ENCODE measurements at places on chromosomes 11 and 22. TPM values are rescaled to one million over a fixed set of nuclear protein-coding genes. Genes with fewer than 3 reads are reported as not detected.

DNA sequence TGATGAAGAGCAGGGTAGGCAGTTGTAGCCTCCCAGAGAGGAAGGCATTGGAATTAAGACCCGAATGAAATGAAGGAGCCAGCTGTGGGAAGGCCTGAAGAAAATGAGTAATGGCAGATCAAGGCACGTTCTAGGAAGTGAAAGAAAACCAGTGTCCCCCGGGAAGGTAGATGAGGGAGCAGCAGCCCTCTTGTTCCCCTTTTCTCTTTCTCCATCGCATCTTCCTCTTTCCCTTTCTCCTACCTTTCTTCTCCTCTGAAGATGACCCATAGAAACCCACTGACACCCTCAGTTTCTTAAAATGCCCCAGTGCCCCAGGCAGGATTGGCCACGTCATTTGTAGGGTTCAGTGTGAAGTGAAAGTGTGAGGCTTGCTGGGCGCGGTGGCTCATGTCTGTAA, 172.6 kb upstream of the SEZ6L start:
- no peak for DNase-seq

TNNI2 gene
- not detected for total RNA-seq

C22orf31 gene
- total RNA-seq: not detected

CLMP gene
- total RNA-seq: 6.8 TPM

DNA sequence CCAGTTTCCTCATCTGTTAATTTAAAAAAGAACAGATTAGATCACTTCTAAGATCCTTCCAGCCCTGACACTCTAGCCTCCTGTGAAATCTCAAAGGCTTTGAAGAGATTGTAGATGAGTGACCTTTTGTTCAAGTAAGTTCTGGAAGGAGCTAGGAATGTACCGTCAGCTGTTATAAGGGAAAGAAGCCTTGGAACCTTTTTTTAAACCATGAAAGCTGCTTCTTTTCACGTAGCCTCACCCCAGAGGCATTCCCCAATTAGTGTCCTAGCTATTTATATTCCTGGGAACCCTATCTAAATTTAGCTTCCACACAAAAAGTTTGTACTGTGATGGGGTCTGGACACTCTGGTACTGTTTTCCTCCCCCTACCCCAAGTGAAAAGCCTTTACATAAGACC, 35.8 kb upstream of the SLN start:
- no peak for DNase-seq

GRCh38 chr11:32893343-32894148, 935 bp downstream of the QSER1 start:
- peak; percentile 38 for DNase-seq

- DNase-seq: no peak
These were observed 45.9 kb upstream of the WEE1 start for GRCh38 chr11:9527481-9528135.

DNA sequence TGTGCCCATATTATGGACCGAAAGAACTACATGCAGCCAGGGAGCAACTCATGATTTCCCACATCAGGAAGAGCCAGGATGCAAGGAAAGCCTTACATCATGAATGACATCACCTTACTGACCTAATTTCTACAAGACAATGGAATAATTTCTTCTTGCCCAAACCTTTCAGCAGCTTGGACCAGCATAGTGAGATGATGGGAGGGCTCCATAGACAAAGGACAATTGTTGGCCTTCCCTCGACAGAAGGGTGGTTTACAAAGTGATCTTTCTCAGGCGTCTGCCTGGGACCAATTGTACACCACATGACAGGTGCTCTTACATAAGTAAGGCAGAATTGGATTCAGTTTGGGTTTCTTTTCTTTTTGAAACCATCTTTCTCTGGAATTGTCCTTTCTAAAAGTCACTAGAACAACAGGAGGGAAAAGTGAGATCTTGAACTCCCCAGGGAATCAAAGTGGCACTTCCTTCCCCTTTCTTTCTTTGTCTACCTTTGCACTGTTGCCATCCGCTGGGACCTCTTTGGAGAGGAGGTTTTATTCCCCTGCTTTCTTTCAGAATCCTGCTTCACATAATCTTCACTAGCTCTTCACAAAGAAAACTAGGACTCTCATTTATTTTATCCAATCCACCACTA, 51.7 kb upstream of the PAK1 start:
- DNase-seq: no peak

SHISA8 gene
- total RNA-seq: 0.78 TPM

- DNase-seq: peak; percentile 44
These were observed 1.8 kb upstream of the PACS1 start for GRCh38 chr11:66068154-66068821.

KRTAP5-9 gene
- total RNA-seq: not detected

MS4A4A gene
- not detected for total RNA-seq

DNA sequence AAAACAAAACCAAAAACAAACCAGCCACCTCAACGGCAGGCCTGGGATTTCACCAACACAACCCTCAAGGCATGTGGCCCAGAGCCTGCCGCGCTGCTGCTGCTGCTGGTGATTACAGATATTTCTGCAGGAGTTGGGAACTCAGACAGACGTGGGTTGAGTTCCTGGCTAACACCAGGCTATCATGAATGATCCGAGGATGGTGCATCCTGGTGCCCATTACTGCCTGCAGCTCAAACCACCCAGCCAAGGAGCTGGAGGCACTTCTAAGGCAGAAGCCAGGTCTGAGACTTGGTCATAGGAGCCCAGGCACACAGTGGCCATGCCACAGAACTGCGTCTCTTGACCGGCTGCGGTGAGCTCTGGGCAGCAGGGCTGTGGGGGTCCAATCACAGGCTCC, 151.8 kb downstream of the MPPED1 start:
- DNase-seq: no peak

- no peak for DNase-seq
These were observed 79.7 kb downstream of the SHANK2 start for GRCh38 chr11:71172680-71173079.

- no peak for DNase-seq
These were observed 27.7 kb downstream of the SMCO4 start for GRCh38 chr11:93515441-93516025.

- no peak for DNase-seq
These were observed 14.5 kb downstream of the MAML2 start for GRCh38 chr11:96328395-96329010.

DCHS1 gene
- not detected for total RNA-seq

GRCh38 chr22:39789788-39790187, 103.8 kb downstream of the ENTHD1 start:
- DNase-seq: no peak

GRCh38 chr11:90250970-90251369, 28.1 kb upstream of the CHORDC1 start:
- no peak for DNase-seq

GRCh38 chr22:42621505-42622002, 6.9 kb upstream of the POLDIP3 start:
- DNase-seq: peak; percentile 90

DNA sequence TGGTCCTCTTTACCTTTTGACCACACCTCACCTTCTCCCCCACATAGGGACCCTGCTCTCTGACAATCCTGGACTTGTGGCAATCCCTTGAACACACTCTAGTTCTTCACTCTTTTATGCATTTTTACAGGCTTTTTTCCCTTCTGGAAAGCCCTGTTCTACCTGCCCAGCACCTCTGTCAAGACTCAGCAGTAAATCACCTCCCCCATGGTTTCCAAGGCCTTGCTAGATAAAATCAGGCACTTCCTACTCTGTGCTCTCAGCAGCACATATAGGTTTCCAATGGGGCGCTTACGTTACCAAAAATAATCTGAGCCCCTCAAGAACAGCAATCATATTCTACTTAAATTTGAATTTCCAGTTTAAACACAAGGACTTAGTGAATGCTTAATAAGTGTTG, 53.9 kb downstream of the ETS1 start:
- DNase-seq: no peak

GUCY1A2 gene
- not detected for total RNA-seq

- DNase-seq: no peak
These were observed 904 bp downstream of the C2CD3 start for GRCh38 chr11:74169738-74170458.

DNA sequence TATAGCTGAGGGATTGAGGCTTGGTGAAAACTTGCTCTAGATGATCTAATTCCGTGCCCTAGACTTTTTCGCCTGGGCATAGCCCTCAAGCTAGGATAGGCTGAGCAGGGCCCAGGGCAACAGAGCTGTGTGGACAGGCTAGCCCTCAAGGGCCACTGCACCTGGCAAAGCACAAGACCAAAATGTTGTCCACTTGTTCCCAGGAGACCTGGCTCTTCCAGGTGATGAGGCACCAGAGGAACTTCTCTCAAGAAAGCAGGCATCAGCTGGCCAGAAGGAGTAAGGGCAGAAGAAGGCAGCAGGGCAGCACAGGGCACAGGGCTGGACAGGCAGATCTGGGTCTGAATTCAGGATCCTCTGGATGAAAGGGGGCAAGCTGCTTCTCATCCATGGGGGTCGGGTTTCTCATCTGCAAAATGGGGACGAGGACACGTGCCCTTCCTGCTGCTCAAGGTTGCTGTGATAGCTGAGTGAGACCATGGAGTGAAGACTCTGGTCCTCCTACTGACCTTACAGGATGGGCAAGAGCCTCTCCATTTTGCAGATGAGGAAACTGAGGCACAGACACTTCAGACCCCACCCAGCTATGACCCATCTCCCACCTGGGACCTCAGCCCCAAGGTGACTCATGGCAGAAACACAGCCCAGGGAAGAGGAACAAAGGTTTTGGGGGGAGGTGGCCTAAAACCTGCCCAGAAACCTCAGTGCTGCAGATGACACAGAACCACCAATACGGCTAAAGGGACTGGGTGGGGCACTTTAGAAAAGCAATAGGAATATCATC, 42.2 kb upstream of the PRDM11 start:
- no peak for DNase-seq

NELL1 gene
- not detected for total RNA-seq

GRCh38 chr11:113377681-113378412, 9.7 kb upstream of the ANKK1 start:
- no peak for DNase-seq

- no peak for DNase-seq
These were observed 12.7 kb upstream of the CHORDC1 start for GRCh38 chr11:90235526-90235925.

- no peak for DNase-seq
These were observed 18.4 kb downstream of the ZMAT5 start for GRCh38 chr22:29748248-29748893.

- DNase-seq: no peak
These were observed 36.4 kb upstream of the MUC5AC start for GRCh38 chr11:1121331-1121812.

GRCh38 chr11:57501953-57502352, 13.5 kb downstream of the SLC43A1 start:
- DNase-seq: no peak

- DNase-seq: no peak
These were observed 20.4 kb upstream of the UPB1 start for GRCh38 chr22:24474649-24475255.

ZP1 gene
- total RNA-seq: not detected

PKP3 gene
- total RNA-seq: 70.7 TPM

DNA sequence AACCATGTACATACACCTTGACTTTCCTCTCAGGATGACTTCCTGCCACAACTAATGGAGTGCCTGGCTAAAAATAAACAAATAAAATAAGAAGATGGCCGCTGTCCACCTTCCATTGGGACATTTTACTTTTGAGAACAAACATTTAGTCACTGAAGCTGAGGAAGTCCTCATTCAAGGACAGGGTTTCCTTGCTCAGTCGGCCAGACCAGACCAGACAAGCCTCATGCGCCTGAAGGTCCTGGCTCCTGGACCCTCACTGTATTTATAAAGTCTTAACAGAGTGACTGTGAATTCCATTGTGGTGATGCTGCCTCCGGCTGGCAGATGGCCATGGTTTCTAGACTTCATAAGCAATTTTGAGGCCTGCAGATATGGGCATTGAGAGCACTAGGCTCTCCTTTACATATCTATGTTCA, 114.5 kb downstream of the MAML2 start:
- peak; percentile 64 for DNase-seq

- no peak for DNase-seq
These were observed 942 bp upstream of the RPS6KA4 start for GRCh38 chr11:64357904-64358535.

GRCh38 chr11:45432100-45432499, 146.0 kb upstream of the SYT13 start:
- no peak for DNase-seq

DNA sequence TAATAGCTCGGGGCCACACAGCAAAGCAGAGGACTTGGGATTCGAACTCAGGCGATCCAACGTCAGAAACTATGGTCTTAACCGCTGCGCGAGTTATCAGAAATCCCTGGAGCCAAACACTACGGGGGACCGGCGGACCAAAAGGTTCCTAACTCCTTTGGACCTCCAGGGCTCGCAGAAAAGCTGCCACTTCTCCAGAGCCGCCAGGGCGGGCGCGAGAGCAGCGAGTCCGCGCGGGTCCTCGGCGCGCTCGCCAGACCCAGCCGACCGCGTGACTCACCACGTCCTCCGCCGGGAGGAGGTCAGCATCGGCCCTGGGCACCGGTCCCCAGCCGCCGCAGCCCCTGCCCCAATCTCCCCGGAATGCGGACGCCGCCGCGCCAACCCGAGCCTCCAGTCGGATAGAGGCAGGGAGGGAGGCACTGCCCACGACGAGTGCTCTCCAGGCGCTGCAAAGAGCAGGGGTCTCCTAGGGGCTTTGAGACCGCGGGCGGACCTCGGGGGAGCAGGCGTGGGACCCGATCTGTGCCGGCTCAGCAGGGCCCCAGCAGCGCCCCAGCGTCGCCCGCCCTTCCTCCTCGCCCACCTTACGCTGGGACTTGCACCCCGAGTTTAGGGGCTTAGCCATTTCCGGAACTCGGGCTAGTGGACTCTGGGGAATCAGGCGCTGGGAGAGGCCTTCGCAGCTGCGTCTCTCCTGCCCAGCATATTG, 6.2 kb upstream of the ALX4 start:
- DNase-seq: no peak

MICAL2 gene
- total RNA-seq: 54.2 TPM

DNA sequence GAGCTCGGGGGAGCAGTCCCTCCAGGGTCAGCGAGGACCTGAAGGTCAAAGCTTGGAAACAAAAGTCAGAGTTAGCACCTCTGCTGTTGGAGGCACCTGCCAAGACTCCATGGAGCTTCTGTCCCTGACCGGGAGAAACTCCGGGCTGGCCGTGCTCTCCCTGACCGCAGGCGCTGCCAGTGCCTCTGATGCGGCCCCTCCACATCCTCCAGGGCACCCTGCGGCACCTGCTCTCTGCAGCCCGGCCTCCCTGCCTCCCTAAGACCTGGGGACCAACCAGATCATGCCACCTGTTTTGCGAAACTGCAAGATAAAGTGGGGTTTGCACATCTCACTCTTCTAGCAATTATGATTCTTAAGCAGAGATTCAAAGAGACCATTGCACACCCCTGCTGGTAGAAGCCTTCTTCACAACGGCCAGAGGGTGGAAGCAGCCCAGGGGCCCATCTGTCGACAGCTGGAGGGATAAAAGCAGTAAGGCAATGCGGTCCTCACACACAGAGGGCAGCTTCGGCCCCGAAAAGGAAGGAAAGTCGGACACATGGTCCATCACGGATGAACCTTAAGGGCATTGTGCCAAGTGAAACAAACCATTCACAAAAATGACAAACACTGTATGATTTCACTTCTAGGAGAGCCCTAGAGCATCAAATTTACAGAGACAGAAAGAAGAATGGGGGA, 477.1 kb downstream of the BRD1 start:
- no peak for DNase-seq

Data from Caki2 (cell line).